ENCODE measurements at places on chromosomes 1 and 21. TPM values are rescaled to one million over a fixed set of nuclear protein-coding genes. Genes with fewer than 3 reads are reported as not detected.
A peak's percentile ranks its signal among the peaks of the same experiment; 100 is the strongest.

The RFX5 gene
- 41.9 TPM for total RNA-seq

The ATPAF1 gene
- 50.2 TPM for total RNA-seq

The SCAF4 gene
- total RNA-seq, result 7.1 TPM

The LCE3D gene
- total RNA-seq, result not detected

The GBP6 gene
- not detected for total RNA-seq

The OR2T11 gene
- not detected for total RNA-seq

- no peak for DNase-seq
Observed at GRCh38 chr1:9816199-9816598, 7.6 kb downstream of the CLSTN1 start.

GRCh38 chr1:50405814-50406213, 17.4 kb downstream of the DMRTA2 start:
- no peak for DNase-seq

DNA sequence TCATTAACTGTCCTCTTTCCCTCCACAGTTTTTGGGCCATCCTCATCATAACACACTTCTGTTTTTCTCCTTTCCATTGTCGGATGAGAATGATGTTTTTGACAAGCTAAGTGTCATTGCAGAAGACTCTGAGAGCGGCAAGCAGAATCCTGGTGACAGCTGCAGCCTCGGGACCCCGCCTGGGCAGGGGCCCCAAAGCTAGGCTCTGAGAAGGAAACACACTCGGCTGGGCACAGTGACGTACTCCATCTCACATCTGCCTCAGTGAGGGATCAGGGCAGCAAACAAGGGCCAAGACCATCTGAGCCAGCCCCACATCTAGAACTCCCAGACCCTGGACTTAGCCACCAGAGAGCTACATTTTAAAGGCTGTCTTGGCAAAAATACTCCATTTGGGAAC, 28.6 kb upstream of the IFNAR1 start:
- DNase-seq, result no peak

GRCh38 chr1:53090227-53091147, 28.5 kb downstream of the PODN start:
- DNase-seq, result no peak

DNA sequence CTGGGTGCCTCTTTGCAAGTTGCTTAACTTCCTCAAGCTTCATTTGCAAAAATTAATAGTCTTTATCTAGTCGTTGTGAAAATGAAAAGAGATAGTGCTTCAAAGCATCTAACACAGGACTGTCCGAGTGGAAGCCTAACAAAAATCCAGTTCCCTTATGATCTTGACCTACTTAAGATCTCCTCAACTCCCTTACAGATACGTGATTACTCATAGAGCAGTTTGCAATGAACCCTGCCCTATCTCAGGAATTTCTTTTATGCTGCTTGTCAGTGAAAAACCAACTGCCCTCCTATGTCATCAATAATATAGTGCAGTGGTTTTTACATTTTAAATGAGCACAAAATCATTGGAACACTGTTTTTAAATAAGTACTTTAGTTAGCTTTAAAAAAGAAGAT, 314.3 kb downstream of the BACH1 start:
- no peak for DNase-seq

DNA sequence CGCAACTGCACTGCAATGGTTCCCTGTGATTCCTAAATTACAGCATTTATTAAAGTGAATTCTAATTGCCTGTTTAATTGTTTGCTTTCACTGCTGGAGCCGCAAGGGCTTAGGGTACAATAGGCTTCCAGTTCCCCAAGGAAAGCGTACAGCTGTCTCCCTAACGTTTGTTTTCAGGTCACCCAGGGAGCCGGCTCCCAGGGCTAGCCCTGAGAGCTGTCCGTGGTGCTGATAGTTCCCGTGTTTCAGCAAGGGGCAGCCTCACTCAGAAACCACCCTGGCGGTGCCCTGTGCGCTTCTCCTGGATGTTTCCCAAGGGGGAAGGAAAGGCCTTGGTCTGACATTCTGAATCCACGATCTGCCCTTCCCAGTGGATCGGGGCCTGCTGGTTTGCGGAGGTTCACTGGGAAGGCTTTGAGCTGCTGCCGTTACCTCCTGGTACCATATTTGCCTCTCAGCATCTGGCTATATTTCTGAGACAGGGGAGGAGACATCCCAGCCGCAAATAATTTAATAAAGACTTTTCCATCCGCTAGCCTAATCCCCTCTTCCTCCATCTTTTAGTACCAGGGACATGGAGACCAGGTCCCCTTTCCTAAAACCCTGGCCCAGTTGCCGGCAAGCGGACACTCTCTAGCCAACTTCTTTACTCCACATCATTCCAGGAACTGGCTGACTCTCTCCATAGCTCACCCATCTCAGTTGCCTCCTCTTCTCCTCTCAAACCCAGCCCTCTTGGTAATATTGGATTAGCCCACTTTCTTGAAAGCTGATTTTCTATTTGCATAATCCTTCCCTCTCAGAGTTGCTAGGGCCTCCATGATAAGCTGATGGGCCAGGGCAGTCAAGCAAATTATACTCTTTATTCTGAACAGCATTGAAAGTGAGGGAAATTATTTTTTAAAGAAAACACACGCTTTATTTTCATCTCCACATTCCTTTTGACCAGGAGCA, 149.0 kb downstream of the IGSF21 start:
- DNase-seq, result peak; percentile 27

All from NCI-H460 (cell line).